ENCODE measurements at places on chromosomes 12 and 14.

DNA sequence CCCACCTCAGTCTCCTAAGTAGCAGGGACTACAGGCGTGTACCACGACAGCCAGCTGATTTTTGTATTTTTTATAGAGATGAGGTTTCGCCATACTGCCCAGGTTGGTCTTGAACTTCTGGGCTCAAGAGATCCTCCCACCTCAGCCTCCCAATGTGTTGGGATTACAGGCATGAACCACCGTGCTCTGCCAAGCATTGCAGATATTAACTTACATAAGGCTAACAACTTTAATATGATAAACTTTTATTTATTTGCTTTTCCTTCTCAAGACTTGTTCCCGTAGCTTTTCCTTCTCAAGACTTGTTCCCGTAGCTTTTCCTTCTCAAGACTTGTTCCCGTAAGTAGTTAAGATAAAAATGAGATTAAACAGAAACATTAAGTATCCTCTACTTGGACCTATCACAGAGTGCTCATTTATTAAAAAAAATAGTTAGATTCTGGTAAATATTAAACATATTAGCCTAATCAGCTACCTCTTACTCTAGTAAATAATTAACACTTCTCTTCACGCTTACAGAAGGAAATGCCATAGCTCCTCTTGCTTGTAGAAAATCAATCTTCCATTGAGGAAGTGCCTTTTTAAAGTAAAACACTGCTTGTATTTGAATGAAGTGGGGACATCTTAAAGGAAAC, 157.7 kb upstream of the KITLG start:
- no peak for DNase-seq

- peak; percentile 7 for DNase-seq
Measured at GRCh38 chr12:111271674-111272418, 97.0 kb downstream of the PHETA1 start.

GRCh38 chr12:23049180-23049579, 424.2 kb downstream of the ETNK1 start:
- no peak for DNase-seq

DNA sequence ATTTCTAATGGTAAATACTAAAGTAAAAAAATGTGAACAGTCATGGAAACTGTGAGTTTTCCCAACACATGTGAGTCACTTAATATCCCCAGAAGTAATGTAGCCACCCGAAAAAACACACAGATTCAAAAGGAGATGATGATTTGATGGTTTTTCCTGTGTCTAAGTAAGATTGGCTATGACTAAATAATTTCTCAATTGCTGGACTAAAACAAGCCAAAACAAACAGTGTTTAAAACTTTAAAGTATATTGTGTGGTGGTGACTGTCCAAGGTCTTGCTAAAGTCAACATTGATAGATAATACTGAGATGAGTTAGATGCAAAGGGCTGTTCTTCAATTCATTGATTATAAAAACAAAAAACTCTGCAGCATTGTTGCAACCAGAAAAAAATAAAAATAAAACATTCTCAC, 89.6 kb upstream of the SOX5 start:
- peak; percentile 93 for DNase-seq

- peak; percentile 84 for DNase-seq
Measured at GRCh38 chr12:90940872-90941499, 14.0 kb downstream of the CCER1 start.

GRCh38 chr12:61848893-61849292, 411.3 kb upstream of the USP15 start:
- DNase-seq = no peak

- DNase-seq = peak; percentile 17
Measured at GRCh38 chr12:64900540-64900939, 76.1 kb downstream of the TBC1D30 start.

- no peak for DNase-seq
Measured at GRCh38 chr14:53331921-53332320, 178.8 kb upstream of the DDHD1 start.

DNA sequence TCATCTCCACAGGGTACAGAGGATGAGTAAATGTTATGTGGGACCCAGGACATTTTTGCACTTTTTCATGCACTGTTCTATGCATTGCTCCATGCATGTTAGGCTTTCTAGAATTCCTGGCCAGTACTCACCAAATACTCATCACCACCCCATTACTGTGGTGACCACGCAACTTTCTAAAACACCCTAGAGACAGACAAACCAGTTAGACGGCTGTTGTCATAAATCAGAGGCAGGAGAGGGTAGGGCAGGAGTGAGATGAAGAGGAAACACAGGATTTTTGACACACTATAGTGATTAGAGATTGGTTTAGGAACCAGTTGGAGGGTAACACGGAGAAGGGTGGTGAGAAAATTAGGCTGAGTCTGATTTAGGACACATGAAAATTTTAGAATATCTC, 59.3 kb downstream of the IFNG start:
- no peak for DNase-seq

DNA sequence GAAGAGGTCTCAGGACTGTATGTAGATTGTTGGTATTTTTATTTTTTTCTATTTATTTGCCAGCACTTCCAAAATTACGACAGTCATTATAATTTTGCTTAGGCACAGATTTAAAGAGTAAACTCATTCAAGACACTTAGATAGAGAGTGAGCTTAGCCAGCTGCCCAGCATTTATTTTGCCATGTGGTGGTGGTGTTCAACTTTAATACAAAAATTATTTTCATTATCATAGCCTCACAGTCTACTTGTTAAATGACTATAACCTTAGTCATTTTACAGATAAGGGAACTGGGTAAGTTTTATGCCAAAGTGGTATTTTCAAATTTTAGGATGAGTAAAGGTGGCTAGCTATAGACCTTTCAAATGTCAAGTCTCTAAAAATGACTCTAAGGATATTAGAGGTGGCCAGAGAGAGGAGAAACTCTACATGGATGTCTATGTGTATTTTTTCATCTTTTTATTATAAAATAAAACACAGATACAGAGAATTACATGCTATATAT, 66.7 kb downstream of the LRRC9 start:
- DNase-seq = no peak

GRCh38 chr12:89456565-89456964, 68.0 kb downstream of the GALNT4 start:
- no peak for DNase-seq

DNA sequence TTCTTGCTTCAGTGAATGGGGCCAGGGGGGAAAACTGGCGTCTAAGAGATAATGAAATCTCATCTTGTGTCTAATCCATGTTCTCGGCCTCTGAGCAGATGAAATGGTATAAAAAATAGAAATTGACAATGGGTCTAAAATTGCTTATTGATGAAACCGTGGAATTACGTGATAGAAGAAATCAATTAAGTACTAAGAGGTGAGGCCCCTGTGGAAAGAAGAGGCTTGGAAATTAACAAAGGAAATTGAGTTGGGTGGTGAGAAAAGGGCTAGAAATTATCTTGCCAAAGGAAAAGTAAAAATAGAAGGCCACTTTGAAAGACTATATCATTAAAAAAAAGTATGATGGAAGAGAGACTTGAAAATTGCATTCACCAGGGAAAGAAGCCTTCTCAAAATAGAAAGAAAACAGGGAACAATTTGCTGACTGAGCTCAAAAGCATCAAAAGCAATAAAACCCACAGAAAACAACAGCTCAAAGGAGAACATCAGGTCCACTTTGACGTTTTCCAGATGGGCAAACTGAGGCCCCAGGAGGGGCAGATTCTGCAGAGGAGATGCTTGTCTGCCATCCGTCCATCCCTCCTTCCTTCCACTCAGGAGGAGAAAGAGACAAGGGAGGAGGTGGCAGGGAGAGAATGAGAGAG, 226.1 kb upstream of the RTL1 start:
- DNase-seq = no peak

- peak; percentile 37 for DNase-seq
Measured at GRCh38 chr12:79858518-79858917, 76.4 kb downstream of the PPP1R12A start.

DNA sequence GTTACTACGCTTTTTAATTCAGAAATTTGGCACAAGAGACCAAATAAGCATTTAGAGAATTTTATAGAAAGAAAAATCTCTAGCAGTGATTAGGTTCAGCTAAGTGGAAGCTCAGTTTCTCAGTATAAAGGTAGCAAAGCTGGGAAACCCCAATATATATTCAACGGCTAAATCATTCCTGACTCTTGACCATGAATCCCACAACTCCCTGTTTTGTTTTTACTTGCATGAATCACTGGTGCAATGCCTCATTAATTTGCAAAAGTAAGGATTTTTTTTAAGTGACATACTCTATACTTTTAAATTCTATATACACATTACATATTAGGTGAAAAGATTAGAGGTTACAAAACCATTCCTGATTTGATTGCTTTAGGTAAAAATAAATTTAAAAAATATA, 74.3 kb upstream of the PLEKHG7 start:
- no peak for DNase-seq

DNA sequence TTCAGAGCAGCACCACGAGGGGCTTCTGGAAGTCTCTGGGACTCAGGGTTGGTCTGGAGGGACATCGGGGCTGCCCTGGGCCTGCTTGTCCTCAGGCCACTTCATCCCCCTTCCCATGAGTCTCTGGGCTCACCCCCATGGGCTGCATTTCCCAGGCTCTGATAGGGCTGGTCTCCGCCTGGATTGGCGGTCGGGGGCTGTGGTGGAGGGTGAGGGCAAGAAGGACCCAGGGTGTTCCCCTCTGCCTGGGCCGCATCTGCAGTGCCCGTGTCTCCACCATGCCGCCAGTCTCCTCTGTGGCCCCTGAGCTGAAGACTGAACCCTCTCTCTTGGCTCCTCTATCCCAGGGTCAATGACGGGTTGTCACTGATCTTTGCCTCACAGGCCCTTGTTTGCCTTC, 242.1 kb downstream of the ADGRD1 start:
- no peak for DNase-seq

DNA sequence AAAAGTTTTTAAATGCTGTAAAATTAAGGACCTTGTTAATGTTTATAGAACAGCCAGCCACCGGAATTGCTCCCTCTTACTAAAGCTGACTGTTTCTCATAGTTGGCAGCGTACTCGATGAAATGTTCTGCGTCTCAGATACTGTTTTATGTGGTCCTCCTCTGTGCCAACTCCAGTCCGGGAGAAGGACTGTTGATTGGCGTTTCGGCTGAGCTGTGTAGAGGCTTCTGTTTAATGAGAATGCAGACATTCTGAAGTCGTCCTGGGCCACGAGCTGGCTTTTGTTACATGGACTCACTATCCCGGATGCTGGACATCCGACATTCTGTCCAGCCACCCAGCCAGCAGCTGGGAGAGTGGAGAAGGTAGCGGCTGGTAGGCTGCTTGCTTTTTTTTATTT, 75.4 kb downstream of the WDR20 start:
- peak; percentile 83 for DNase-seq

DNA sequence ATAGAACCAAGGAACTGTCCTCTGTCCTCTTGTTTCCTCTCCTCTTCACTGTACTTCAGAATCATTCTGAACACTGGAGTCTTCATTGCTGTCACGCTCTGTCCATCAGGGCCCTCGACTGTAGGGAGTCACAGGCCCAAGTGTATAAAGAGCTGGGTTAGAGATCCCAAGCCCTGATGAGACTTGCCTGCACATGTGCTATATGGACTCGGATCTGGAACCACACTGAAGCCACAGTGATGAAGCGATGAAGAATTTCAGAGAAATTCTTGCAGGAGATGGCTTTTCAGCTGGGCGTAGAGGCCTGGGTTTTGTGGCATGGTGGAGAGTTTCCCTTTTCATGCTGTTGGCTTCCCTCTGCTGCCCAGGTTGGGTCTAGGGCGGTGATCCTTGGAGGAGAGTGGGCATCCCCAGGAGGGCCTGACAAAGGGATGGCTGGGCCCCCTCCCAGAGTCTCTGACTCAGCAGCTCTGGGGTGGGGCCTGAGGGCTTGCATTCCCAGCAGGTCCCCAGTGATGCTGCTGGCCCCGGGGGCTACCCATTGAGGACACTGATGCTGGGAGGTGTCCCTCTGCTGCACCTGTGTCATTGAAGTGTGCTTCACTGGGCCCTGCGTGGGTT, 39.6 kb upstream of the YY1 start:
- no peak for DNase-seq

GRCh38 chr12:117857632-117858612, 110.9 kb downstream of the KSR2 start:
- DNase-seq = peak; percentile 43
